Activated T-cell treated with anti-CD3 and anti-CD28 coated beads, Interleukin-2, amount 50 U/mL, for 72 hours (primary cell): ENCODE measurements at places on chromosomes 7 and 10. TPM values are rescaled to one million over a fixed set of nuclear protein-coding genes. Genes with fewer than 3 reads are reported as not detected.
A peak's percentile ranks its signal among the peaks of the same experiment; 100 is the strongest.

DNA sequence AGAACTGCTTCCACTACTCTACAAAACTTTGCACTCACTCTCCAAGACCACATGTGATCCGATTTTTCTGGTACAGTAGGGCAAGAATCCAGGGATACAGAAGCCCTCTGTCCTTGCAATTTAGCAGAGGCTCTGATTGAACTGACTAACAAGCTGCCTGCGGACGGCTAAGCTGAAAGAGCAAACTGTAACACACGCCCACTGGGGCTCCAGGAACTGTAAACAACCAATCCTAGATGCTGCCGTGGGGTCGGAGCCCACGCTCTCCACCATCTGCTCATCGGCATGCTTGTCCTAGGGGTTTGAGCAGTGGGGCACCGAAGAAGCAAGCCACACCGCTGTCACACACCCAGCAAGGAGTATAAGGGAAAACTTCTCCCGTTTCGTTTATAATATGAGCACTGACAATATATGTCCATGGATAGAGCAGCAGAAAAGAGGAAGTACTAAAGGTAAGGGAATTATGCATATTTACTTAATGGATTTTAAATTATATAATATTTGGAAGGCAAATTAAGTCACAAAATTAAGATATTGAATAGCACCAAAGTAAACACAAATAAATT is 634.4 kb upstream of the POT1 start:
- DNase-seq, result no peak

DNA sequence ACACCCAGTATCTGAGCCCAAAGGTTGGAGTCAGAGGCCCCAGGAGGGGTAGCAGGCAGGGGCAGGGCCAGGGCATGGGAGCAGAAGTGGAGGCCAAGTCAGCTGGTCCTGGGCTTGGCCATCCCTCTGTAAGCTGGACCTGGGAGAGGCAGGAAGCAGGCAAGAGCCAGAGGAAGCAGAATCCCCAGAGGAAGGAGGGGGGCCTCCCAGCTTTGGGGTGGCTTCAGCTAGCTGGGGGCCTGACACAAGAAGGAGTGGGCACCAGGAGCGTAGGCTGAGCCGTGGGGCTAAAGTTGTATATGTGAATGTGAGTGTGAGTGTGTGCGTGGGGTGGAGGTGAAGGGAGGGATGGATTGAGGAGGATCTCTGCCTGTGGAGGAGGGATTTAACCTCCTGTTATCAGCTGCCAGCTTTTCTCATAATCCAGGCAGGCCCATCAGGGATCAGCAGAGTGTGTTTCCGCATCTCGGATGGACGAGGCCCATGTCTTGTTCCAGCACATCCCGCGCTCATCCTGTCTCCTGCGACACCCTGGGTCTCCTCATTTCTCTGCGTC is 54.0 kb downstream of the NEURL1 start:
- no peak for DNase-seq

Gene POP7
- total RNA-seq, result 40.9 TPM

DNA sequence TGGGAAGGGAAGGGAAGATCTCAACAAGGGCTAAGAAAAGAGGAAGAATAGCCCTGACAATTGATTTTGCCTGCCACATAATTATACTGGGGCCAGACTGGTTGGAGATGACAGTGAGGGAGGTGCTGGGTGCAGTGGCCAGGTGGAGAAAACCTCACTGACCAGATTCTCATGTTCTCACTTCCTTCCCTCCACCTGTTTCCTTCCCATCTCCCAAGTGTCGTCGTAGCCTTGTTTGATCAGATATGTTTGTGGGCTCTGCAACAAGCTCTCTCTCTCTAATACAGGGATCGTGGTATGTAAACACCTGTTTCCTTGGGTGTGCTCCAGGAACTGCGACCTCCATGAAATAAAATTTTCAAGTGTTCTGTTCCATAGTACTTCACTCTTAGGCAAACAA is 60.2 kb downstream of the VCL start:
- DNase-seq, result no peak

Gene FEZF1
- not detected for total RNA-seq

DNA sequence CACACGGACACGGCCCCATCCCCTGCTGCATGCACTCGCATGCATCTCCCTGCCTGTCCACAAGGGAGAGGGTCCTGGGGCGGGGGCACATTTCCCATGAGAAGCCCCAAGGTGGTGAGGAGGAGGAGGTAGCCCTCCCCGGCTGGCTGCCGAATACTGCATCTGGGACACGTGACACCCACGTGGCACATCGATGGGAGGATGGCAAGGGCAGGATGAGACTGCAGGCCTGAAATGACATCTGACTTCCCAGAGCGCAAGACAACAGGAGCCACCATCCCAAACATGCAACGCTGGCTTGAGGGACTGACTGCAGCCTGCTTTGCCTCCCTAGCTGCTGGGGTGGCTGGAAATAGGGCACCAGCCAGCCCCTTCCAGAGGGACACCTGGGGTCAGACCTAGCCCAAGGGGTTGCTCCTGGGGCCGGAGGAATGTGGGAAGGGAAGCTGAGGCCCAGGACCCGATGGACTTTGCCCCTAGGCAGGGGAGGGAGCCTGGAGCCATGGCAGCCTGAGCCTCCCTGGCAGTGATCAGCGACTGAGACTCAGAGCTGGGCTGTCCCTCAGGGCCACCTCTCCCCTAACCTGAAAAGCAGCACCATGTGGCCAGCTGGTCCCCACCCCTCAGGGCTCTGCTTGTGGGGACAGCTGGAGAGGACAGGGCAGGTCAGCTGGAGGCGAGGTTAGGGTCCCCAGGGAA is 16.1 kb downstream of the BUD23 start:
- DNase-seq, result no peak

Gene GNG11
- not detected for total RNA-seq

DNA sequence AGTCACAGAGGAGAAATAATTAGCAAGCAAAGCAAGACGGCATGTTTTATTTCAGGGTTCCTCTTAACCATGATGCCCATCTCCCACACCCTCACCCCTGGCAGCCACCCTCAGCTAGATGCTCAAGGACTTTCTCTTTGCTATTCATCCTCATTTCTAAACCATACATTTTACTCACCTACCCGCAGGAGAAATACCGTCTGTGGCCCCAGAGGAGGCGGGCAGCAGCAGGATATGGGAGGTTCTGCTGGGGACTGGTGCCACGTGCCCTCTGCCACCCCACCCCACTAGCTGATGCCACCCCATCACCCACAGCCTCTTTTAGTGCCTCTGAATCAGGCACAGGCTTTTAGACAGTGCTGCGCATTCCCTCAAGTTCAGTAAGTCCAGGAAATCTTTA is 168.7 kb upstream of the ITGB1 start:
- DNase-seq, result peak; percentile 42

DNA sequence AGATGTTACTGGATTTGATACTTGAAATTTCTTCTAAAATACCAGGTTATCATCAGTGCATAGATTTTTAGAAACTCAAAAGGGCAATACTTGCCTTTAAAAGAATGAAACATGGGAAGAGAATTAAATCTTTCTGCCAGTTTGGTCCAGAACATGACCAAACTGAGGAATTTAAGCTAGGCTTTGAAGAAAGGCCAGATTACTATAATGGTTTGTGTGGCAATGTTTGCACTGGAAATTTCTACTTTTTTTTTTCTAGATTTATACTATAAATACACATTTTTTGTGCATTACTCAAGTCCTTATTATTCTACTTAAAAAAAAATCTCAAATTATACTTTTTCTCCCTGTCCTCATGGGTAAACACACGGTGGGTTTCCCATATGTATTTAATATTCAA is 9.2 kb downstream of the MKX start:
- no peak for DNase-seq

- DNase-seq, result no peak
Measured at GRCh38 chr10:88293073-88293472, 290.0 kb downstream of the RNLS start.
